ENCODE measurements at places on chromosomes 7 and 10. TPM values are rescaled to one million over a fixed set of nuclear protein-coding genes. Genes with fewer than 3 reads are reported as not detected.
A peak's percentile ranks its signal among the peaks of the same experiment; 100 is the strongest.

Gene HEPACAM2
- under 0.01 TPM for total RNA-seq

Gene SLC13A4
- total RNA-seq, result 0.36 TPM

Gene PNLIP
- total RNA-seq, result not detected

Gene LIPN
- not detected for total RNA-seq

DNA sequence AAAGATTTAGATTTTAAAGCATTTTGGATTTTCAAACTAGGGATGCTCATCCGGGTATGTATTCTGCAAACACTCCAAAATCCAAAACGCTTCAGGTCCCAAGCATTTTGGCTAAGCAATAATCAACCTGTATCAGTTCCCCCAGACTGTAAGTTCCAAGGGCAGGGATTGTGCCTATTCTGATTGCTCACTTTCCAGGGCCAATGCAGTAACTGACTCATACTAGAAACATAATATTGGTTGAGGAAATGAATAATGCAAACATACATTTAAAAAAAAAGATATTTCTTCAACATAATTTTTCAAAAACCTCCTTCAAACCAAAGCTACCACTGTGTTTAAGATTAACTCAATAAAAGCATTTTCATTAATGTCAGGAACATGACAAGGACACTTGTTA lies 69.5 kb downstream of the HIBADH start:
- no peak for DNase-seq

GRCh38 chr7:12107841-12108254 lies 103.2 kb upstream of the TMEM106B start:
- no peak for DNase-seq

DNA sequence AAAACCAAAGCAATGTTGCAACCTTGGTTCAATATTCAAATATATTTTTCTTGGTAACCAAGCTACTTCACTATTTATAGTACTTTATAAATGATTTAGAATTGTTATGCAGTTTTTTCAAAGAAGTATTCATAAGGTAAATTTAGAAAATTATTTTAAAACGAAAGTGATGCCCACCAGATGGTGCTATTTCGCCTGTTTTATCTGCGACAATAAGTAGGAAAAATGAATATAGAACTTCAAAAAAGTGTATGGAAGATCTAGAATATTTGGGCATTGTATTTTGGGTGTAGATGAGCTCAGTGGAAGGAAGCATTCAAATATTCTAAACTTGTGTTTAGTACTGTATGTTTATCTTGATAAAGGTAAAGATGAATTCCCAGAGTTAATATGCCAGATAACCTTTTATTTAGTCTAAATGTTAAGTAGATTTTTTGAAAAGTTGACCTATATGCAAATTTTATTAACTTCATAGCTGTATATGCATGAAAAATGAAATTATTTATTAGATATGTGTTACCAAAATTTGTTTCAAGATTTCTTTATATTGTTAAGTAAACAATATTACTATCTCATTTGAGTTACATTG lies 93.2 kb downstream of the ADK start:
- DNase-seq, result peak; percentile 42

GRCh38 chr7:155002411-155003091 lies 373 bp downstream of the PAXIP1 start:
- DNase-seq, result peak; percentile 93

DNA sequence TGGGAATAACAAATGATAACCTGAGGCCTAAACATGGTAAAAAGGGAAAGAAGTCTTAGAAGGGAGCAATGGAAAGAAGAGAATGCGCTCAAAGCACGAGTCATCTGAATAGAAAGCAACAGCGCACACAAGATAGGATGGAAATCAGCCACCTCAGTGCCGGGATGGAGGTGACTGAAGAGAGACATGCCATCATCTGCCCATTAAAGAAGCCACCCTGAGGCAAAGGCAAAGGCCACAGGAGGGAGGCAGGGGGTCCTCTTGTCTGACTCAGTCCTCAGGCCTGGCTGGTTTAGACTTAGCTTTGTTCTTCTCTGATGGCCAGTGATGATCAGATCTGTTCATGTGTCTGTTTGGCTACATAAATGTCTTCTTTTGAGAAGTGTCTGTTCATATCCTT lies 180.6 kb downstream of the CHCHD3 start:
- DNase-seq, result no peak

- peak; percentile 42 for DNase-seq
Measured at GRCh38 chr10:34262985-34263384, 552.1 kb downstream of the PARD3 start.

DNA sequence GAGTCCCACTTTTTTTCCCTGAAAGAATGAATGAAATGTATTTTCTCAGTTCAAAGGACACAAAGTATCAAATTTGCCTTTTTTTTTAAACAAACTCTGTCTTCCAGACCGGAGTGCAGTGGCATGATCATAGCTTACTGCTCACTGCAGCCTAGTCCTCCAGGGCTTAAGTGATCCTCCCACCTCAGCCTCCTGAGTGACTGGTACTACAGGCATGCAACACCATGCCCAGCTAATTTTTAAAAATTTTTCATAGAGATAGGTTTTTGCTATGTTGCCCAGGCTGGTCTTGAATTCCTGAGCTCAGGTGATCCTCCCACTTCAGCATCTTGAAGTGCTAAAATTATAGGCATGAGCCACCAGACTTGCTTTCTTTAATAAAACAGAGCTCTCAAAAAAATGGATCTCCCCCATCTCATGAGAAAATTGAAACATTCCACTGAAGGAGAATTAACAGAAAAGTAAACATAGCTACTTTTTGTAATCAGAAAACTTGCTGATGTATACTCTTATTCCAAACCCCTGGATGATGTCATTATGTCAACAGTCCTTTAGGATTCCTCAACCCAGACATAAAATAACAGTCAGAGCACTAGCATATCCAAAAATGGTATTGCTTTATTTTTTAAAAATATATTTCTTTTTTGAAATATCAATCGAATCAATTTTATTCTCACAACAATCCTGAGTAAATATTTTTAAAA lies 12.3 kb upstream of the TRDMT1 start:
- no peak for DNase-seq

DNA sequence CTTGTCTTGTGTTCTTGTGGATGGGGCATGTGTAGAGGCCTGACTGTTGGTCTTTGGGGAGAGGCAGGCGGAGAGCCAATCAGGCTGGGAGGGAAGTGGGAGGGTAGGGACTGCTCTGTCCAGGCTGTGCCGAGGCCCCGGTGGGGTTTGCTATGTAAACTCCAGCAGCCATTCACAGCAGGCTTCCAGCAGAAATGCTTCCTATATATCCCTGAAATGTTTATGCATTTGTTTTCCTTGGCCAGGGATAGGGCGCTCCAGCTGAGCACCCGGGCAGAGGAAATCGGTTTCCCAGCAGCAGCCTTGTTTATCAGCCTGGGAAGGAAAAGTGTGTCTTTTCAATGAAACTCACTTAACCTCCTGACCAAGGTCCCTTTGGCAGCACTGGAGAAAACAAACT lies 18.3 kb upstream of the AQP1 start:
- peak; percentile 94 for DNase-seq
